Non-pigmented ciliary epithelial cell (primary cell): ENCODE measurements at places on chromosomes 6 and 20.
A peak's percentile ranks its signal among the peaks of the same experiment; 100 is the strongest.

DNA sequence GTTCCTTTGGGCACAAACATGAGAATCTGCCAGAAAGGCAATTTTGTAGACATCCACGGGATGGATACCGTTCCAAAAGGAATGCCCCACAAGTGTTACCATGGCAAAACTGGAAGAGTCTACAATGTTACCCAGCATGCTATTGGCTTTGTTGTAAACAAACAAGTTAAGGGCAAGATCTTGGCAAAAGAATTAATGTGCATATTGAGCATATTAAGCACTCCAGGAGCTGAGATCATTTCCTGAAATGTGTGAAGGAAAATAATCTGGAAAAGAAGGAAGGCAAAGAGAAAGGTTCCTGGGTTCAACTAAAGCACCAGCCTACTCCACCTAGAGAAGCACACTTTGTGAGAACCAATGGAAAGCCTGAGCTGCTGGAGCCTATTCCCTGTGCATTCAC, 103.9 kb upstream of the ARG1 start:
- no peak for DNase-seq

DNA sequence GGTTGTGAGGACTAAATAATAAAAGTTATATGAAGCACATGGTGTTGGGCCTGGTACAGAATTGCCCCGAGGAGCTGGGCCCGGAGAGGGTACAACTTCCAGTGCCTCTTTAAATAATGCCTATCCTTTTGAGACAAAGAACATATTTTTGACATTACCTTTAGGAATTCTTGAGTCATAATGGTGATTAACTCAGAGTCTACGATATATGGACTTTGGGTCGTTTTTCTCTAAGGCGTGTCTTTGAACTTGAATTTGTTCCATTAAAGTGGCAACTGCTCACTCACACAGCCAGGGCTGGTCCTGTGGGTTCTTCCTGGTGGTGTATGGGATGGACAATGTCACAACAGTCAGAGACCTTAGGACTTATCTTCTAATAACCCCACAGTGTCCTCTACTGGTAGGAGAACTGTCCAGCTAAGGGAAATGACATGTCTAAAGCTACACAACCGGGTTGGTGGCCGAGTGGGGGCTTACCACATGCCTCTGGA, 106.5 kb downstream of the CDC5L start:
- DNase-seq: peak; percentile 27

DNA sequence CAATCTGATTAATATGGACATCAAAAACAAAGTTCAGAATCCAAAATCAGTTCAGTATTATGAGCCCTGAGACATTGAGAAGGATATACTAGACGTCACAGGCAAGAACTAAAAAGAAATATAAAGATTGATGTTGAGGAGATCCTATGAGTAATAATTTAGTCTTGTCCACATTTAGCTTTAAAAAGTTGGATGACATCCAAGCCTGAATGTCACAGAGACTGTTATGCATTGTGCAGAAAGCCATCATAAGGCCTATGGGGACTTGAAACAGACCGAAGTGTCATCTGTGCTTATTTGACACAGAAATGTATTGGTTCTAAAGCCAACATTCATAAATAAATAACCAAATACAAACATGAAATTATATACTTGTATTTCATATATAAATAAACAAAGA, 581.8 kb upstream of the MMS22L start:
- DNase-seq: no peak

GRCh38 chr6:33018904-33019303, 9.5 kb upstream of the HLA-DOA start:
- DNase-seq: no peak

GRCh38 chr6:100453701-100454521, 10.8 kb downstream of the SIM1 start:
- DNase-seq: no peak

DNA sequence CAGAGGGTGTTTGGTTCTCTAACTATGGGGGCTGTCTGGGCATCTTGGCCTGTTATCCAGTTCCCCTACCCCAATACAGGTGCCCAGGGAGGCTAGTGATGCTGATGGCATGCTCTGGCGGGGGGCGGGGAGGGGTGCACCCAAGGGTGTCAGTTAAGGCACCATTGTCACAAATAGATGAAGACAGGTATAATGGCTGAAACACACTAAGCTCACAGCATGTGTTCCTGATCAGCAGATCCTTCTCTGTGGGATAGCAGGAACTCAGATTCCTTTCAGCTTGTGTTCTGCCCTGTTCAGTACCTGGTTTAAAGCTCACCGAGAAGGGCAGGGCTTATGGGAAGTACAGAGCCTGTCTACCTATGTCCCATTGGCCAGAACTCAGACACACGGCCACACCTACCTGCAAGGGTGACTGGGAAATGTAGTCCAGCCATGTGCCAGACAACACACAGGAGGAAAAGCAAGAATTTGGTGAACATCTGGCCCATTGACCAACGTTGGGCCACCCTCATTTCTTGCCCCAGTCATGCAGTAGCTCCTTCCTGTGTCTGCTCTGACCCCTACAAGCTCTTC, 3.4 kb upstream of the RSPO4 start:
- no peak for DNase-seq

GRCh38 chr6:157670466-157671186, 152.4 kb upstream of the SNX9 start:
- no peak for DNase-seq

DNA sequence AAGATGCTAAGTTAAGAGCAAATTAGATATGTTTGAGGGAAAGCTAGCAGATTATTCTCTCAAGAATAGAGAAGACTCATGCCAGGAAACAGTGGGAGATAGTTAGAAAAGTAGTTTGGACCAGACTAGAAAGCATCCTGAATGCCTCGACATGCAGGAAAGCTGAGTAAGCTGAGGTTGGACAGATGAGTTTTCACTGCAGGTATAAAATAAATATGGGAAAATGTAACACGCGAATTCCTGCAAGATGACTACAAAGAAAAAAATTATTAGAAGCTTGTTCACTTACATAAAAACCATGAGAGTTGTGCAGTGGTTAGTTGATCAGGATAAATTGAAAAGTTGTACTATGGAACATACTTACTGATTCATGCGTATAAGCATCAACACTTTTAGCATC, 484.2 kb upstream of the MANEA start:
- DNase-seq: no peak

GRCh38 chr20:44733341-44734069, 12.2 kb upstream of the KCNK15 start:
- DNase-seq: no peak
